ENCODE measurements at places on chromosomes 16 and 17. TPM values are rescaled to one million over a fixed set of nuclear protein-coding genes. Genes with fewer than 3 reads are reported as not detected.

DNA sequence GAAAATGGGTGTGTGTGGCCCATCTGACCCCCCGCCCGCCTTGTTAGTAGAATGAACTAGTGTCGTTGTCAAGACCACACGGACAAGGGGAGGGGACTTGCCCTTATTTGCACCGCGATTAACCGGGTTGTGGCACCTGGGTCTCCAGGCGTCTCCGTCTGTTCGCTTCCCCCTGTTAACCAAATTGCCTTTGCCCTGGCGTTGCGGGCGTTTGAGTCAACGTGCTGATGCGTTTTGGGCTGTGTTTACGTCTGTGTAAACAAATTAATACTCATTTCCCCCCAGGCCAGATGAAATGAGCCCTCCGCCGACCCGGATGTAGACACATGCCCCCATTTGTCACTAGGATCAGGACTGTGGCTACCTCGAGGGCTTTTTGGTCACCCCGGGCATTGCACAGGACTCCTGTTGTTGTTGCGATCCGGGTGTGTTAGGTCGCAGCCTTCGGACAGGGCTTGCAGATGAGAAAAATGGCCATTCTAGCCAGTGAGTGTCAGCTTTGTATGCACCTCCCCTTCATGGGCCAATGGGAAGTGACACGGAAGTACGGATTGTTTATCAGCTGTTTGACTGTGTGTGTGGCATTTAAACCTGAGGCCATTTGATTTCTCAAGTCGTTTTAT lies 906 bp downstream of the RBL2 start:
- DNase-seq = peak; percentile 92

- DNase-seq = no peak
Measured at GRCh38 chr17:55190748-55191147, 74.0 kb upstream of the HLF start.

DNA sequence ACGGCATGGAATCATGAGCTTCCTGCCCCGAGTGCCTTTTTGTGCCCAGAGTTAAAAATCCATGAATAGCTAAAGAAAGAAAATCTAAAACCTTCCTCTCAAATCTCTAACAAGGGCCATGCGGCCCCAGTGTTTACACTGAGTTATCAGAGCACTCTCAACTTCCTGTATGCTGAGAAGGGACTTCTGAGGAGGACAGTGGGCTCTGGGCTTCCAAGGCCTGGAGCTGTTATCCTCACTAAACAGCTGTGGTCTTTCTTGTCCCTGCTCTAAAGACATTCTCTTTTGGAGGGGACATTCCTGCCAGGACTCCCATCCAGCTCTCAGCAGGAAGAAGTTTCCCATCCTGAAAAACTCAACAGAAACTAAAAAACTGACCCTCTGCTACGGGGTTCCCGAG lies 135.6 kb downstream of the AATF start:
- DNase-seq = no peak

DNA sequence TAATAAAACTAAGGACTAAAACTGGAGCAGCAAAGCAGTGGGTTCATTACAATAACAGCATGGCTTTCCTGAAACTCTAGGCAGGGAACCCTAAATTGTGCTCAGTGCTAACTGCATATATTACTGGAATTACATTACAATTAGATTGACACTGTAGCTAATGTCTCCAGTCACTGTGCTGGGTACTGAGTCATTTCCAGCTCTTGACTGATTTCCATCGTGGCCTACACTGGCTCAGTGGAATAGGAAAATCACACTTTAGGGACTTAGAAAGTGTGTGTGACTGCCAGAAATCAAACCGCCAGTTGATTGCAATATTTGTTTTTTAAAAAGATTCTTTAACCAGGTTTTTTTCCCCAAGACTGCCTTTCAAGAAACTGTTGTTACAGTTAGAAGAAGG lies 1447.4 kb upstream of the GOT2 start:
- no peak for DNase-seq

- no peak for DNase-seq
Measured at GRCh38 chr16:11050536-11050935, 106.2 kb downstream of the CLEC16A start.

DNA sequence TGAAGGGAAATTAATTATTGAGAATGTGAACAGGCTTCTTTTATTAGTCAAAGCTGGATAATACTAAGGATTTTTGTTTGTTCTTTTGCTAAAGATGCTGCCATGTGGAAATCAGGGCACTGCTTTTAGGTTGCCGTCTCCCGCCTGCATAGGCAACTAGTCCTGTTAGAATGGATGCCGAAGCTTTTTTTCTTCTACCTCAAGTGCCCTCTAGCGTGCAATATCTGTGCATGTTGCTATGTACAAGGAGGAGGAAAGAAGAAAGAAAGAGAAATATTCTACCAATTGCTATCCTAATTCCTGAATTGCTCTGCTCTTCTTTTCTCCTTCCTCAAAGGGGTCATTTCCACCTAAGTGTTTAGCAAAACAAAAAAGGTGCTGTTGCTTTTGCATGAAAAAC lies 5.2 kb upstream of the CDH8 start:
- DNase-seq = no peak

DNA sequence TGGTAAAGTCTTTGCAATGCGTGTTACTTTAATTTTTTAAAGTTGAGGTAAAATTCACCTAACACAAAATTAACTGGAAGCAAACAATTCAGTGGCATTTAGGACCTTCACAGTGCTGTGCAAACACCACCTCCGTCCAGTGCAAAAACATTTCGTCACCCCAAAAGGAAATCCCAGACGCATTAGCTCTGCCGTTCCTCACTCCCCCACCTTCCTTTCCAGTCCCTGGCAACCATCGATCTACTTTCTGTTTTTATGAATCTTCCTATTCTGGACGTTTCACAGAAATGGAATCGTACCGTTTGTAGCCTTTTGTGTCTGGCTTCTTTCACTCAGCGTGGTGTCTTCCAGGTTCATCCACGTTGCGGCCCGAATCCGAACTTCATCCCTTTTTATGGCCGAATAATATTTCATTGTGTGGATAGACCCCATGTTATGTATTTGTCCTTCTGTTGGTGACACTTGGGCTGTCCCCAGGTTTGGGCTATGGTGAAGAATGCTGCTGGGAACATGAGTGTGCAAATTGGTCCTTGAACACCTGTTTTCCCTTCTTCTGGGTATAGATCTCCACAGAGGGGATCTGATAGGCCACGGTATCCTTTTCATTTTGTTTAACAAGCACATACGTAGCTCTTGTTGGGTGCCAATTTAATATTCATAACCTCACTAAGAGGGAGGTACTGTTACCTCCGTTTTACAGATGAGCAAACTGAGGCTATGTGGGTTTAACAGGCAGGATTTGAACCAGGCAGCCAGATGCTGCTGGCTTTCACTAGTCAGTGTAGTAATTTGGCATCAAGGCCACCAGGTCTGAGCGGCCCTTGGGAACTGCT lies 232.0 kb upstream of the GSE1 start:
- no peak for DNase-seq

- peak; percentile 95 for DNase-seq
Measured at GRCh38 chr17:75904749-75905521, at the start of gene MRPL38. Gene MRPL38 (minus strand): TSS chr17:75904884. CDS start chr17:75904875, 9 bp downstream.

DNA sequence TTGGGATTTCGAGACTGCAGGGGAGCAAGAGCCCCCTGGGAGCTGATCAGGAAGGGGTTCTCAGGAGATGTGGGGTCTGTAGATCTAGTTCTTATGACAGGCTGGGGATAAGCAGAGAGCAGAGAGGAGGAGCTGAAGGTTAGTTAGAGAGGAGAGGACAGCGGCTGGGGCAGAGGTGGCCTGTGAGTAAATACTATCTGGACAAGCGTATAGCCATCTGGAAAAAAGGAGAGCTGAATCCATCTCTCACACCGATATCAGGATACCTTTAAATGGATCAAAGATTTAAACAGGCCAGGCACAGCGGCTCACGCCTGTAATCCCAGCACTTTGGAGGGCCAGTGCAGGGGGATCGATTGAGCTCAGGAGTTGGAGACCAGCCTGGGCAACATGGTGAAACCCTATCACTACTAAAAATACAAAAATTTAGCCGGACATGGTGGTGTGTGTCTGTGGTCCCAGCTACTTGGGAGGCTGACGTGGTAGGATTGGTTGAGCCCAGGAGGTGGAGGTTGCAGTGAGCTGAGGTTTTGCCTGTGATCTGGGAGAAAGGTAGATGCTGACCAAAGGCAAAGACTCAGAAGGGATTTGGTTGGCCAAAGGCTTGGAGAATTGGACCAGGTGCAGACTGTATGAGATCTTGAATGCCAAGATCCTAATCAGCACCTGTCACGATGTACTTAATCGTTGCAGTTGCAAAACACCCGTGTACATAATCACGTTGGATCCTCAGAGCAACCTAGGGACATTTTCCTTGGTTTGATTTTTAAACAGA lies 18.9 kb upstream of the SLC25A19 start:
- DNase-seq = no peak

DNA sequence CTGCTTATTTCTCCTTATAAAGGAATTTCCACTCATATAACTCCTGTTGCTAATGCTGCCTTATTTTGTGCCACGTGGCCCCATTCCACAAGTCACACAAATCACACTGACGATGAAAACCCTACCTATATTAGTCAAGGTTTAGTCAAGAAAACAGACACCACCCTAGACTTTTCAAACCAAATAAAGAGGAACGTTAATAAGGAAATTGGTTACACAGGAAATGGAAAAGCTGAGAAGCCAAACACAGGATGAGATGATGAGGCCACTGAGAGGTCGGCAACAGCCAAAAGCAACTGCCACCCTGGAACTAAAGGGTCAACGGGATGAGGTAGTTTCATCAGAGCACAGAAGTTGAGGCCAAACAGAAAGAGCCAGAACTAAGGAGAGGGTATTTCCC lies 47.3 kb upstream of the ALOX12 start:
- no peak for DNase-seq

DNA sequence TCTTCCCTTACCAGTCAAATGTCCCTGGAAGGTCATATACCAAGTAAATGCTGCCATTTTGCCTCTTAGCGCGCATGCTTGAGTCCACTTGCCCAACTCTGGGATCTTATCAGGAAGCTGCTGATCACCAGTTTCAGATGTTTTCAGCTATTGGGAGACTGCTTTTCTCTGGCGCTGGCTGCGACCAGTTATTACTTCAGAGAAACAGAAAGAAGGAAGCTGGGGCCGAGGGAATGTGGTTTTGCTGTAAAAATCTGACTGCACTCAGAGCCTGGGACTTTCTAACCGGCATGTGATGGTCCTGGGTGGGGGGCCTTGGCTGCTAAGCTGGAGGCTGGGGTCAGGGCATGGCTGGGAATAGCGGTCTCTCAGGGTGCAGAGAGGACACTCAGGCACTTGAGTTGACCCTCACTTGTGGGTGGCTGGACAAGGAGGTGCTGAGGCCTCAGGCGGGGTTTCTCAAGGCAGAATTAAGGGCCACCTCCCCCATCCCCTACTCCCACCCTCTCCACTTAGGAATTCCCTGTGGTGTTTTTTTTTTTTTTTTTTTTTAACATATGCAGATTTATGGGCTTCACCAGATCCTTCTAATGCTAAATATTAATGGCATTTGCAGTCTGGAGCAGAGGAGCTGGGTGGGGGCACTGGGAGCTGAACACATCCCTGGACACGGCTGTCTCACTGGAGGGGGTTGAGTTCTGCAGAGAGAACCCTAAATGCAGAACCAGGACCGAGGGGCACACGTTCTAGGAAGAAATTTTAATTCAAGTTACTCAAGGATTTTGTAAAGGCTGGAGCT lies 145.8 kb downstream of the CYLD start:
- no peak for DNase-seq

GRCh38 chr17:58156839-58157803 lies 8.9 kb downstream of the OR4D1 start:
- DNase-seq = peak; percentile 17

- no peak for DNase-seq
Measured at GRCh38 chr17:76444518-76445311, 8.2 kb downstream of the UBE2O start.

- no peak for DNase-seq
Measured at GRCh38 chr17:2482218-2482617, 29.5 kb downstream of the METTL16 start.

DNA sequence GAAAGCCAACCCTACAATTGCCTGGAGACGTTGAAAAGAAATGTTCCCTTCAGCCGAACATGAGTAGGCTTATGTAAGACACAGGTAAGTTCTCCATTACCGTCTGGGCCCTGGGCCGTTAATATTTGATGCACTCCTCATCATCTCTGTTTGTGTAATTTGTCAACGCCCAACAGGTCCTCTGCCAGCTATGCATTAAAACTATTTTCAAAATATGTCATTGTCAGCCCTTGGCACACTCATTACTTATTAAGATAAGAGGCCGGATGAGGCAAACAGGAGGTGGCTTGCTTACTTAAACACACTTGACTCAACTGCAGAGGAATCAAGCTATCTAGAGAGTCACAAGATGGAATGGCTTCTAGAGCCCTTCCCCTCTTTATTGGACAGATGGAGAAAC lies 544.9 kb downstream of the TOX3 start:
- no peak for DNase-seq

GRCh38 chr17:57517273-57517631 lies 227.8 kb downstream of the CCDC182 start:
- no peak for DNase-seq

DNA sequence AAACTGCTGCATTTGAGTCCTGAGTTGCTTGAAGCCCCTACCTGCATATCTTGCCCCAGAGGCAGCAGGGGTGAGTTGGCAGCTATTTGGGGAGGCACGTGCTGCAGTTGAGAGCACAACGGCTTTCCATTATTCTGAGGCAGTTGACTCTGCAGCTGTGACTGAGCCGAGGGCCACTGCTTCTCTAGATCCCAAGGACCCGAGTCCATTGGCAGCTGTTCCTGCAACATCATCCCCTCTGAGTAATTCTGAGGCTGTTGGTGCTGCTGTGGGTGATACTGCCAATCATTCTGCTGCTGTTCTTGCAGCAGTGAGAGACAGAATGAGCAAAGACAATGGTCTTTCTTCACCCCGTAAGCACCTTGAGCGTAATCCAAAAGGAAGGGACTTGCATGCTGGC lies 12.7 kb downstream of the TERF2IP start:
- DNase-seq = no peak

GRCh38 chr17:50533185-50533584 lies 650 bp downstream of the EPN3 start:
- peak; percentile 42 for DNase-seq

DNA sequence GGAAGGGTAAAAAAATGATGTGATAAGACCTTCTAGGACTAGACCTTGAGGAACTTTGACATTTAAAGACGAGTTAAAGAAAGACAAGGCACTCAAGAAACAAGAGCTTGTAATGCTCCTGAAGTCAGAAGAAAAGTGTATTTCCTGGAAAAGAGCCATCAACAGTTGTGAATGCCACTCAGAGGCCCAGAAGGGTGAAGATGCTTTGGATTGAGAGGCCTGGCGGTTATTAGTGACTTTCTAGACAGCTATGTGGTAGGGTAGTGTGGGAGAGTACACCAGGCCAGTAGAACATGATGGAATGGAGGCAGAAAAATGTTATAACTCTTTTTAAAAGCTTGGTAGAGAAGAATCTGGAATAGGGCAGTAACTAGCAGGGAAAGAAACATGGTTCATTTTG lies 34.1 kb upstream of the ANKFN1 start:
- no peak for DNase-seq

- no peak for DNase-seq
Measured at GRCh38 chr16:50386774-50387173, 18.0 kb upstream of the BRD7 start.

Gene EVPLL
- total RNA-seq = 0.25 TPM

Gene CHST5
- total RNA-seq = 142 TPM

Gene CCDC200
- total RNA-seq = not detected

Gene CCL18
- 0.54 TPM for total RNA-seq

Gene PNMT
- not detected for total RNA-seq

Gene CPHXL2
- total RNA-seq = not detected

Gene RETREG3
- total RNA-seq = 49.2 TPM

Gene YWHAE
- total RNA-seq = 533 TPM

Gene NAA38
- 59.5 TPM for total RNA-seq

Gene PKD1
- 83.5 TPM for total RNA-seq

Gene KCNH4
- total RNA-seq = not detected

Gene ZDHHC1
- 8.7 TPM for total RNA-seq

Gene KRTAP4-3
- total RNA-seq = not detected

Gene PIGL
- total RNA-seq = 24.7 TPM

Gene DPEP3
- not detected for total RNA-seq

Gene KRTAP2-3
- total RNA-seq = not detected

Gene MYOCD
- total RNA-seq = 1.1 TPM

Data from colonic mucosa (tissue), 4 donors.